ENCODE measurements at places on chromosomes 16 and 17.

DNA sequence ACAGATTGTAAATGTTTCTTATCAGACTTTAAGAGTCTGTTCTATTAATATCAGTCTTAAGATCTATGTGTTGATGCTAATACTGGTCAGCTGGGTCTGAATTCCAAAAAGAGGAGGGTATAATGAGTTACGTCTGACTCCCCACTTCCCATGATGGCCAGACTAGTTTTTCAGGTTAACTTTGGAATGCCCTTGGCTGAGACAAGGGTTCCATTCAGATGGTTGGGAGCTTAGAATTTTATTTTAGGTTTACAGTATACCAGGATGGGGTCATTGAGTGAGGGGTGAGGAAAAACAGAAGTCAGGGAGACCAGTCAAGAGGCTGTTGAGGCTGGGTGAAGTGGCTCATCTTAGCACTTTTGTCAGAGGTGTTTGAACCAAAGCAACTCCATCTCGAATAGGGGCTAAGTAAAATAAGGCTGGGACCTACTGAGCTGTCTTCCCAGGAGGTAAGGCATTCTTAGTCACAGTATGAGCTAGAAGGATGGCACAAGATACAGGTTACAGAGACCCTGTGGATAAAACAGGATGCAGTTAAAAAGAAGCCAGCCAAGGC lies 2.9 kb upstream of the TMEM231 start:
- no peak for DNase-seq

GRCh38 chr17:3008336-3009288 lies 54.8 kb downstream of the OR1D5 start:
- DNase-seq = no peak

GRCh38 chr16:81925016-81925415 lies 86.3 kb downstream of the SDR42E1 start:
- no peak for DNase-seq

DNA sequence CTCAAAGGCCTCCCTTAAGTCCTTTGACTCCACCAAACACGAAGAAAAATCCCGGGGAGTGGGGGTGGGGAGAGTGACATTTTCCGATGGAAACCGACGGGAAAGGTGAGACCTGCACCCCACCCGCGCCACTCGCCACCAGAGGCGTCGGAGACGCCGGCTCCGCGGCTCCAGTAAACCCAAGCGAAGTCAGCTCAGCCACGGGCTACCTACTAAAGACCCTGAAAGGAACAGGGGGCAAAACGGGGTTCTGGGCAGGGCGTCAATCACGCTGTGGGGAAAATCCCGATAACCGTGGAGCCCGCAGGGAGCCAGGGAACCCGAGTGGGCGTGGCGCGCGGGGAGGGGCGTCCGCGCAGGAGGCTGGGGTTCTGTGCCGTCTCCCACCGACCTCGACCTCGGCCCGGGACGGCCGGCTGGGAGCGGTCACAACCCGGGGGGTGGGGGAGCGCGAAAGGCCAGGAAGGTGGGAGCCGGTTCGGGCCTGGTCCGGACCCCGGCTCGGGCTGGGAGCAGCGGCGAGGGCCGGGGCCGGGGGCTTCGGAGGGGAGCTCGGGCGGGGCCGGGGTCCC lies 565 bp downstream of the WDR45B start:
- peak; percentile 61 for DNase-seq

DNA sequence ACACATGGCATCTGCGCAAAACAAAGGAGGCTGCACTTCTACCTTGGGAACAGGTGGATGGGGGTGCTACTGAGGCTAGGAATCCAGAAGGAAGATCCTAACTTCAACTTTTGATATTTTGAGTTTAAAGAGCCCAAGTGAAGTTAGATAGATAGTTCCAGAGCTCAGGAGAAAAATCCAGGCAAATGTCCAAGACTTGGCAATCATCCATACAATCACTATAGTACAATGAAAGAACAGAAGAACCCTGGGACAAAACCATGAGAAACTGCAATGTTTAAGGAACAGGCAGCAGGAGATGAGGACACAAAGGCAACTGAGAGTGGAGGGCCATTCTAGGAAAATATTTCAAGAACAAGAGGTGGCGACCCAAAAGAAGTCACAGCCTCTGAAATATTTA lies 12.4 kb downstream of the CDYL2 start:
- no peak for DNase-seq

- DNase-seq = no peak
These were observed 1260.0 kb downstream of the CDH8 start for GRCh38 chr16:60776281-60776680.

GRCh38 chr17:68657166-68657565 lies 56.0 kb upstream of the FAM20A start:
- no peak for DNase-seq

- DNase-seq = no peak
These were observed 30.0 kb downstream of the SNN start for GRCh38 chr16:11698271-11698689.

DNA sequence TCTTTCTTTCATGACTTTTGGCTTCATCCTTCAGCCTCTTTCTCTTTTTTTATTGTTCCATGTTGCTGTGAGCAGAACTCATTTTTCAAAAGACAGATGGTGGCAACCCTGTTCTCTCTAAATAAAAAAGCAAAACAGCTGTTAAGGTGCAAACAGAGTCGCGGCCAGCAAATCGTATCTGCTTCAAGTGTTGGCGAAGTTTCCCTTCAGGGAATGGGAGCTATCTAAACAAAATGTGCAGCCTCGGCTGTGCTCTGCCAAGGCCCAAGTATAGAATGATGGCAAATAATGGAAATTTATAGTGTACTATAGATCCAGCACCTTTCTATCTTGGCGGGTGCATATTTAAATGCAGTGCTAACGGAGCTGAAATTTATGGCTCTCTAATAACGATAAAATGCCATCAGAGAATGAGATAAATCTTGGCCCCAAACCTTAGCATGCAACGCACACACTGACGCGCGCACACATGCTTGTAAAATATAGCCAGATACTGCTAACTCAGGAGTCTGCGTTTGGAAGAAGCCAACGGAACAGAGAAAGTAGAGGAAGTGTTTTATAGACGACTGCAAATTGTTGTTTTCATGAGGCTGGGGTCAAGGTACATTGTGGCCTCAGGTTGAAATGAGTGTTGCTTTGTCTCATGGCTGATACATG lies 315.5 kb upstream of the RBFOX1 start:
- DNase-seq = no peak

- no peak for DNase-seq
These were observed 128.5 kb downstream of the CA10 start for GRCh38 chr17:52030052-52030451.

DNA sequence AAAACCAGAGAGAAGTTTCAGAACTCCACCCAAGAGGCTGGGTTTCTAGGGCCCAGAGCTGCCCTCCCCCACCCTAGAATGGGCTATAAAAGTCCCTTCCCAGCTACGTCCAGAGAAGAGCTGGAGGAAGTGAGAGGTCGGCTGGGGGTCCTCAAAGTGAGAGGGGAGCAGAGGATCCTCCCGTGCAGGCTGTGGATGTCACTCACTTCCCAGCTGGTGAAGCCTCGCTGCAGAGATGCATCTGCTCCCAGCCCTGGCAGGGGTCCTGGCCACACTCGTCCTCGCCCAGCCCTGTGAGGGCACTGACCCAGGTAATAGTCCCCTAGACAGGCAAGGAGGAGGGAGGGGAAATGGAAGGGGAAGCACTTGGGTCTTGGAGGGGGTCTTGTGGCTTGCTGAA lies at the start of gene EPX:
TSS of gene EPX (plus strand) at position 115 of the 400 bp plus-strand sequence. CDS start at position 236, 121 bp downstream.
- DNase-seq = no peak

GRCh38 chr17:49612726-49613125 lies 37.1 kb downstream of the NXPH3 start:
- no peak for DNase-seq

DNA sequence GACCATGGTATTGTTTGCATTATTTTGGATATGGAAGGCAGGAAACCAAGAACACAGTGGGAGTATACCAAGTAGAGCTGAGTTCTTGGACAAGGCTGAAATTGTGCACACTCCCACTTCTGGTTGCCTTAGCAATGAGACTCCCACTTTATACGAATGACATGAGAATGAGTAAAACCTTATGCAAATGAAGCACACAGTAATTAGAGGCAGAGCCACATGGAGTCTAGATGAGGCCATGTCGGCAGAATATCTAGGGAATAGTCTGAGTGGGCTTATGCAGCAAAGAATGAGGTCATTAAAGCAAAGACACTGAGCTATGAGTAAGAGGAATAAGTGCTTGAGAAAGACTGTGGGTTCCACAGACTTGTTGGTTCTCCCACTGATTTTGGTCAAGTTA lies 178.7 kb downstream of the GRIN2A start:
- no peak for DNase-seq

GRCh38 chr17:80703142-80703478 lies 158.5 kb downstream of the RPTOR start:
- no peak for DNase-seq

DNA sequence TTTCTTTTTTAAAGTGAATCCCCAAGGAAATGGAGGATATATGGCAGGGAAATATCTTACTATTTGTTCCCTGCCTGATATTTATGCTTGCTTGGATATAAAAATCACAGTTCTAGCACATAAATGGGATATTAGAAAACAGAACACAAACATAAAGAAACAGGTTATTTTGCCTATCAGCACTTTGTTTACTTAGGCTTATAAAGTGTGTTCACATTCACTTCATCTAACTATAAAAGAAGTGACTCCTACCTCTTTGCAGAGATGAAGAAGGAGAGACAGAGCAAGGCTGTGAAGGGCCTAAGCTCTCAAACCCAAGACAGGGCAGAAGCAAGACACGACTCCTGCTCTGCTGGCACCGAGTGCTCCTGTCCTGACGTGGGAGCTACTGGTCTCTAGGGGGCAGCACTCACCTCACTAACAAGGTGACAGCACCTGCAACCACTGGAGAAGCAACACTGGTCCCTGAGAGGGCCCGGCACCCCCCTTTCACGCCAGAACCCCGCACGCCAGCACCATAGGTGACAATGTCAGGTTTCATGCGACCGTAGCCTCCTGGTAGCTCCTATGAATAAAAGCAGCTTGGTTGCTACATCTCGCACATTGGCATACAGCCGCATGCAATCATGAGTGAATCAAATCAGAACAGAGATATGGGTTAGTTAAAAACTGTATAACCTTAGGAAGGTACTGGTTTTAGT lies 32.0 kb downstream of the MBTPS1 start:
- peak; percentile 61 for DNase-seq
